Sigmoid colon (tissue), 7 donors: ENCODE measurements at places on chromosomes 4 and X.

- no peak for DNase-seq
Measured at GRCh38 chrX:121161501-121161933, 114.1 kb downstream of the GLUD2 start.

- no peak for DNase-seq
Measured at GRCh38 chrX:19566359-19567222, 51.3 kb upstream of the MAP3K15 start.

- no peak for DNase-seq
Measured at GRCh38 chr4:146520896-146521540, 722 bp downstream of the SLC10A7 start.

DNA sequence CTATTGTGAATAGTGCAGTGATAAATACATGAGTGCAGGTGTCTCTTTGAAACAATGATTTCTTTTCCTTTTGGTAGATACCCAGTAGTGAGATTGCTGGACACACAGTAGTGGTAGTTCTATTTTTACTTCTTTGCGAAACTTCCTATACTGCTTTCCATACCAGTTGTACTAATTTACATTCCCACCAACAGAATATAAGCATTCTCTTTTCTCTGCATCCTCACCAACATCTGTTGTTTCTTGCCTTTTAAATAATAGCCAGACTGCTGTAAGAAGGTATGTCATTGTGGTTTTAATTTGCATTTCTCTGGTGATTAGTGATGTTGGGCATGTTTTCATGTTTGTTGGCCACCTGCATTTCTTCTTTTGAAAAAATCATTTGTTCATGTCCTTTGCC, 105.9 kb downstream of the COL4A6 start:
- DNase-seq = no peak

GRCh38 chrX:37315511-37316248, 33.5 kb upstream of the PRRG1 start:
- no peak for DNase-seq

DNA sequence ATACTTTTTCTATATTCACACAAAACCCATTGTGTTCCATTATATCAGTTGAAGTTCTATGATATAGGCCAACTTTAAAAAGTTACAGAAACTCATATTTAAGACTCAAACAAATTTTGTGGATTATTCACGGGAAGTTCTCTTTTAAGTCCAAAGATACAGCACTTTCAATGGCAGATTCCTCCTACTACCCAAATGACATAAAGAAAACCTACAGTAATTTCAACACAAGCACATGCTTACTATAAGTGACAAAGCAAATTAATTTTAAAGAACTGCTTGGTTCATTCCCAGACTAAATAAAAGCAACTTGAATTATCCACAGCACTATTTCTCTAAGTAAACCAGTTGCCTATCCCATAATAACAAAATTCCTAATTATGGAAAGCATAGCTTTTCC, 4.1 kb downstream of the PPA2 start:
- DNase-seq = no peak

DNA sequence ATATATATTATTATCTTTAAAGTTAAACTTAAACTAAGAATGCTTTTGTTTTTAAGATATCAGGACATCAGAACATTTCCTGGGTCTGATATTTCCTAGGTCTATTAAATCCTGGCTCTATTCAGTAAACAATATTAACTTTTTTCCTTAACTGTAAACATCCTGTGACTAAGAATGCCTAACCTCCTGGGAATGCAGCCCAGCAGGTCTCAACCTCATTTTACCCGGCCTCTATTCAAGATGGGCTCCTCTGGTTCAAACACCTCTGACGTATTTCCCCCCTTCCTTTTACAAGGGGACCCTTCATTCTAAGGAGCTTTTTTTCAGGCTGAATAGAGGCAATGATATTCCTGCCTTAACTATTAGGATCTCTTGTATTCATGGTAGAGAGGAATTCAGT, 35.8 kb upstream of the DYNLT3 start:
- DNase-seq = no peak

DNA sequence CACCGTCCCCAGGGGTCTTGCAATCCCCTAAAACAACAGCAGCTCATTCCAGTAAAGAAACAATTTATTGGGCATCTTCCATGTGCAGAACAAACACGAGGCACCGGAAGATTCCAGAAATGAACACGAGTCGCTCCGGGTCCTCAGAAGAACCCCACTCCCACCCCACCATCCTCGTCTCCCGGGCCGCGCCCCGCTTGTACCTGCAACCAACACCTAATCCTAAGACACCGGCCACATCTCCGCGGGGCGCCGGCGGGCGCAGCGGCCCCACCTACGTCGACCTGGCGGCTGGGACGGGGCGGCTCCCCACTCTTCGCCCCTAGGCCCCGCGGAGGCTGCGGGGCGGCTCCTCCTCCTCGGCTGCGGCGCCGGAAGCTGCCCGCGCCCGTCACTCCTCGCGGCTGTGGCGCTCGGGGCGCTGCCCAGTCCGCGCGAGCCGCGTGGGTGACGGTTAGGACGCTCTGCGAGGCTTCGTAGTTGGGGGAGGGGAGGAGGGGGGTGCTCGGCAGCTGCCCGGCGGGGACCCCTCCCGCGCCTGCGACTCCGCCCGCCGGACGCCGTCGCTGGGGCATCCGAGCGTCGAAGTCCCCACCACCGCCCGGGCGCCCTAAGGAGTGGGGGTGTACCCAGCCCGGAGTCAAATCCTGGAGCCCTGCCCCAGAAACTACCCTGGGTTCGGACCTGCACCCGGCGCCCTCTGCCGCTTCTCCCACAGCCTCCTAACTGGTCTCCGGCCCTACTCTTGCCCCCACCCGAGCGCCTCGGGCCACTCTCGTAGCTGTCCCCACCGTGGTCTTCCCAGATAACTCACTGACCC, at the start of gene CCDC158:
TSS of gene CCDC158 (minus strand) at position 380 of the 820 bp plus-strand sequence. CDS start 17,934 bp downstream, outside the sequence.
- no peak for DNase-seq

- no peak for DNase-seq
Measured at GRCh38 chr4:100041646-100042045, 91.6 kb upstream of the H2AZ1 start.

GRCh38 chrX:146934256-146934655, 119.7 kb upstream of the CXorf51A start:
- no peak for DNase-seq

DNA sequence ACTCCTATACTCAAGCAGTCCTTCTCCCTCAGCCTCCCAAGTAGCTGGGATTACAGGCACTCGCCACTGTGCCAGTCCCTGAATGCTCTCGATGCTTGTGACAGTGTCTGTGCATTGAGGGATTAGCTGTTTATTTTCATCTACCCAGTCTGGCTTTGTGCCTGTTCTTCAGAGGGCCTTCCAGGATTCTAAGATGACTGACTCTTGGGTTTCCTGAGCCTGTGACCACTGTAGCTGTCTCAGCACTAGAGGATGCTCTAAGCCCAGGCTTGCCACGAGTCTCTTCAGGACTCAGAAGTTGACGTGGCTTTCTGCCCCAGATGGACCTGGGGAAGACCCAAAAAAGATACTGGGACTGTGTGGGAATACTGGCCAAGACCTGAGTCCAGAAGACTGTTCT, 201.4 kb downstream of the ARHGAP10 start:
- no peak for DNase-seq

- no peak for DNase-seq
Measured at GRCh38 chr4:105430811-105431210, 43.1 kb downstream of the PPA2 start.

DNA sequence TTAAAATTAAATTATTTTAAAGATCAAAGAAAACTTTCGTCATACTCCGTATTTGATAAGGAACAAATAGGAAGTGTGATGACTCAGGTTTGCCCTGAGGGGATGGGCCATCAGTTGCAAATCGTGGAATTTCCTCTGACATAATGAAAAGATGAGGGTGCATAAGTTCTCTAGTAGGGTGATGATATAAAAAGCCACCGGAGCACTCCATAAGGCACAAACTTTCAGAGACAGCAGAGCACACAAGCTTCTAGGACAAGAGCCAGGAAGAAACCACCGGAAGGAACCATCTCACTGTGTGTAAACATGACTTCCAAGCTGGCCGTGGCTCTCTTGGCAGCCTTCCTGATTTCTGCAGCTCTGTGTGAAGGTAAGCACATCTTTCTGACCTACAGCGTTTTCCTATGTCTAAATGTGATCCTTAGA, at the start of gene CXCL8:
TSS of gene CXCL8 (plus strand) at position 217 of the 426 bp plus-strand sequence. CDS start at position 307, 90 bp downstream.
- peak; percentile 88 for DNase-seq

- DNase-seq = no peak
Measured at GRCh38 chr4:20095805-20096541, 155.7 kb upstream of the SLIT2 start.

GRCh38 chr4:188918787-188919186, 779.5 kb downstream of the TRIML1 start:
- DNase-seq = no peak

DNA sequence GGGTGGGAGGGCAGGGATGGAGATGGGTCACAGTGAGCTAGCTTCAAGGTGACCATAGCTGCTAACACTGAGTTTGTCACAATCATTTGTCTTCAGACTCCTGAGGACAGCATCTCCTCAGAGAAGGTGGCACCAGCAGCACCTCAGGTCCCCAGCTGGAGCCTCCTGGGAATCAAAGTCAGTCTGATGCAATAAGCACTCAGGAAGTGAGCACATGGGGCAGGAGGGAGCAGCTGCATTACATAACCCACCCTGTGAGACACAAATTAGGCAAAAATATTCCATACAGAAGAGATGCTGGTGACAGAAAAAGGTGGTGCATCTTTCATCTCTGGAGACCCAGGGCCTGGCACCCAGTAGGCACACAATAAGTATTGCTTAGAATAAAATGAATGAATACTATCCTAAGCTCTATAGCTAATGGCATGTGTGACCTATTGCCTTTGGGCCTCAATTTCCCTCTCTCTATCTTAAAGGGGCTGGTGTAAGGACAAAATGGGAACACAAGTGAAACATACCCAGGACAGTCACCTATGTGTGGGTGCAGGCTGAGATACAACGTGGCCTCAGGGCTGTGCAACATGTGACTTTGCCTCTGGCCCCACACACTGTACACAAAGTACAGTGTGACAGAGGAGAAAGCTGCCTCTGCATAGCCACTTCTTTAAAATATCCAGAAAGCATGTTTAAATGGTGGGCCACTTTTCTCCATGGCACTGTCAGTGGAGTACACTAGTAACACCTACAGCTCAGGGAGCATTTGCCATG, 37.1 kb downstream of the SLC39A8 start:
- no peak for DNase-seq

GRCh38 chr4:165208221-165208652, 876 bp downstream of the KLHL2 start:
- DNase-seq = no peak
